Mesenteric fat pad (tissue), 1 donor: ENCODE measurements at places on chromosomes 12 and 14. TPM values are rescaled to one million over a fixed set of nuclear protein-coding genes. Genes with fewer than 3 reads are reported as not detected.

The LHX5 gene
- not detected for total RNA-seq

The ARMH4 gene
- 3.4 TPM for total RNA-seq

The TOMM20L gene
- not detected for total RNA-seq

The DENR gene
- 35.1 TPM for total RNA-seq

The TAS2R50 gene
- 2.0 TPM for total RNA-seq

The TBC1D30 gene
- total RNA-seq: 5.9 TPM

The TNS2 gene
- 210 TPM for total RNA-seq

The TGFB3 gene
- 56.8 TPM for total RNA-seq

The DICER1 gene
- total RNA-seq: 78.3 TPM

The SOAT2 gene
- not detected for total RNA-seq

The TAS2R10 gene
- 0.32 TPM for total RNA-seq

The PPP4R4 gene
- total RNA-seq: 0.13 TPM

The PCED1B gene
- total RNA-seq: 6.1 TPM

The TAS2R46 gene
- 1.8 TPM for total RNA-seq

The CEBPE gene
- total RNA-seq: not detected

The SMCO2 gene
- not detected for total RNA-seq

The KRT72 gene
- not detected for total RNA-seq

The SERPINA5 gene
- total RNA-seq: 0.48 TPM

The RASSF9 gene
- total RNA-seq: 1.5 TPM

The GTF2H3 gene
- total RNA-seq: 20.5 TPM

The DPY19L2 gene
- total RNA-seq: 6.2 TPM

The E2F7 gene
- 0.22 TPM for total RNA-seq

The NUP107 gene
- total RNA-seq: 50.6 TPM

The DBX2 gene
- 0.32 TPM for total RNA-seq

The EEA1 gene
- 58.7 TPM for total RNA-seq
